Skeletal muscle cell (primary cell): ENCODE measurements at places on chromosomes 6 and 20.

GRCh38 chr6:143127941-143128680 lies 67.4 kb downstream of the AIG1 start:
- no peak for DNase-seq

- no peak for DNase-seq
Observed at GRCh38 chr6:90229331-90230010, 67.2 kb downstream of the BACH2 start.

- DNase-seq, result no peak
Observed at GRCh38 chr6:2110504-2110903, 134.9 kb downstream of the GMDS start.

DNA sequence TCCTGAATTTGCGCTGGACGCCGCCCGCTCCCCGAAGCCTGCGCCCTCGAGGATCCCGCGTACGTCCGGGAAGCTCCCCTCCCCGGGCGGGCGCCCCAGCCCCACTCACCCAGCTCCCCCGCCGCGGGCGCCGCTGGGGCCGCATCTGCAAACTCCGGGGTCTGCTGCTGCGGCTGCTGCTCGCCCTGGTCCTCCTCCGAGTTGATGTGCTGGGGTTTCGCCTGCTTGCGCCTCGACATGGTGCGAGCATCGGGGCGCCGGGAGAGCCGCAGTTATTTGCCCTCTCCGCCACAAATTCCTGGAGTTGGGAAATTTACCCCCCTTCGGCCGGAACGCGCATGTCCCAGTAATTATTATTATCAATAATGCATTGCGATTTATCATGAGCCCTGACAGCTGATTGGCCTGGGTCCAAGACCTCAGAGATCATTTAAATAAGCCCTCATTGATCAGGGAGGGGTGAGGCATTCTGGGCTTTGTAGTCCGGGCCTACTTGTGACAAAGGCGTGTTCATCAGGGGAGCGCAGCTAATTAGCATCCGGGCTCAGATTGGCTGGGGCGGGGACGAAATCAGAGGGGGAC lies at the start of gene SALL4:
SALL4 (minus strand) TSS at position 352 of the 582 bp plus-strand sequence; CDS start at position 239, 113 bp downstream.
- no peak for DNase-seq

DNA sequence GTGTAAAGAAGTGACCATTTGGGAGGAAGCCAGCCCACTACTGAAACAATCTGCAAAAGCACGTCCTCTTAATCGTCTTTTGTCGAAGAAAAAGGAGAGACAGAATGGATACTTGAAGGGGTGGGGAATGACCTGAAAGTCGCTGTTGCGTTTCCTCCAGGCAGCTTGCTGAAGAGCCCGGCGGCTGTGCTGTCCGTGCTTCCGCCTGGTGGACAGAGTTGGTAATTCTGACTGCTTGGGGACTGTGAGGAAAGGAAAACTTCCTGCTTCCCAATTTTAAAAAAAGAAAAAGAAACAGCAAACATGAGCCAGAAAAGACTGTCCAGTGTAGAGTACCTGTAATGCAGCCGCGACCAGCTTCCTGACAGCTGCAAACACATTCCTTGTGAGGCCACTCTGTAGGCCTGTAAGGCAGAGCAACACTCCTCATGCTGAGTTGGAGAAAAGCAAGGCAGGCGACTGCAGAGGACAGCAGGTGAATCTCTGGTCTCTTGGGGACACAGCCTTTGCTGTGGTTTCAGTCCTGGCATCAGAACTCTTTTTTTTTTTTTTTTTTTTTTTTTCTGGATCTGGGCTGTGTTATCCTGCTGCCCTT lies 251.1 kb upstream of the TBX18 start:
- DNase-seq, result peak; percentile 25

GRCh38 chr6:63844287-63844686 lies 208.7 kb downstream of the PHF3 start:
- DNase-seq, result peak; percentile 23

- DNase-seq, result no peak
Observed at GRCh38 chr6:54244430-54244829, 63.8 kb upstream of the TINAG start.

DNA sequence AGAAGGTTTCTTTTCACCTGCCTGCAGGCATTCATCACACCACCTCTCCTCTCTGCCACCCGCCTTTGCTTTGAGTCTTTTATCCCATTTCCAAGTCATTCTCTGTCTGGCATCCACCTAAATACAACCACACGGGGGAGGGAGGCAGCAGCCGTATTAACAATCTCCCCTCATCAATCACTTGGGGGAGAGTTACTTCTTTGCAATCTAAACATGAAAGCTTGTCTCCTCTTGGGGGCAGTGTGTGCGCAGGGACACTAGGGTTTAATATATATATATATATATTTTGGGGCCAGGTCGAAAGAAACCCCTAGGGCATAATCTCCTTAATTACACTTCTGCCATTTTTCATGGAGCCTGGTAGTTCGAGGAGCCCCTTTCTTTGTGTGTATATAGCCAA lies 214.5 kb downstream of the TSHZ2 start:
- no peak for DNase-seq

DNA sequence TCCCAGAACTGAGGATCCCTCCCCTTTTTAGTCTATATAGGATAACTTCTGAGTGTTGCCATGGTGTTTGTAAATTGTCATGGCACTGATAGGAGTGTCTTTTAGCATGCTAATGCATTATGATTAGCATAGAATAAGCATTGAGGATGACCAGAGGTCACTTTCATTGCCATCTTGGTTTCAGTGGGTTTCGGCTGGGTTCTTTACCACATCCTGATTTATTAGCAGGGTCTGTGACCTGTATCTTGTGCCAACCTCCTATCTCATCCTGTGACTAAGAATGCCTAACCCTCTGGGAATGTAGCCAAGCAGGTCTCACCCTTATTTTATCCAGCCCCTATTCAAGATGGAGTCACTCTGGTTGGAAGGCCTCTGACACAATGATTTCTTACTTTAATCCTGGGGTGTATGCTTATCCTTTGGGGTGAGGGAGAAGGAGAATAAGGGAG lies 19.6 kb downstream of the WFDC2 start:
- no peak for DNase-seq

- DNase-seq, result no peak
Observed at GRCh38 chr6:65707126-65707826, at the start of gene EYS. Gene EYS (minus strand): TSS chr6:65707226. CDS start chr6:65495410, 211,816 bp downstream.

DNA sequence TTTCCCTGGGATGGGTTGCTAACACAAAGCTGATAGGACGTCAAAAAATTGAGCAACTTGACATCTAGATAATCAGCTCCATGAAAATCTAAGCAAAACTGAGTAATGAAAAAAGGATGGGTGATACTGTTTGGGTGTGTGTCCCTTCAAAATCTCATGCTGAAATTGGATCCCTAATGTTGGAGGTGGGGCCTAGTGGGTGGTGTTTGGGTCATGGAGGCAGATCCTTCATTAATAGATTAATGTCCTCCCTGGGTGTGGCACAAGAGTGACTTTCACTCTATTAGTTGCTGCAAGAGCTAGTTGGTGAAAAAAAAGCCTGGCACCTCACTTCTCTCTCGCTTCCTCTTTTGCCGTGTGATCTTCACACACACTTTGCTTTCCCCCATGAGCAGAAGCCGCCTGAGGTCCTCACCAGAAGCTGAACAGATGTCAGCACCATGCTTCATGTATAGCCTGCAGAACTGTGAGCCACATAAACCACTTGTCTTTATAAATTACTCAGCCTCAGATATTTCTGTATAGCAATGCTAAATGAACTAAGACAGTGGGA lies 160.9 kb downstream of the FRK start:
- no peak for DNase-seq

- no peak for DNase-seq
Observed at GRCh38 chr20:54151075-54151439, 22.7 kb downstream of the CYP24A1 start.

DNA sequence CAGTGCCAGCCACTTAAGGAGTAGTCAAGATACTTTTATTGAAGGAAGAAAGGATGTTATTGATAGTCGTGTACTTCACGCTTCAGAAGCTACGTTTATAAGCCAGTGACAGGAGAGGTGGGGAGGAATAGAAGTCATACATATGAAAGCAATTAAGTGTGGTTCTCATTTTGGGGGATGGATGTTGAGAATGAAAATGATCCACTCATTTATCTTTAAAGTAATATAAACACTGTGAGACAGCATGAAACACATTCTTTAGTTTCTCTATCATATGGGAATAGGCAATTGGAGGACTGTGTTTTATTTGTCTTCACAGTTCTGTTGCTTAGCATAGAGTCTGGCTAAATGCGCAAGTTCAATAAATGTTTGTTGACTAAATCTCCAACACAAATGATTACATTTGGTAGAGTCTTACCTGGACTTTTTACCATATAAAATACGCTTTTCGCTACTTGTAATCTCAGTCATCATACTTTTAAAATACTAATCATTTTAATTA lies 35.2 kb downstream of the AK9 start:
- DNase-seq, result no peak

DNA sequence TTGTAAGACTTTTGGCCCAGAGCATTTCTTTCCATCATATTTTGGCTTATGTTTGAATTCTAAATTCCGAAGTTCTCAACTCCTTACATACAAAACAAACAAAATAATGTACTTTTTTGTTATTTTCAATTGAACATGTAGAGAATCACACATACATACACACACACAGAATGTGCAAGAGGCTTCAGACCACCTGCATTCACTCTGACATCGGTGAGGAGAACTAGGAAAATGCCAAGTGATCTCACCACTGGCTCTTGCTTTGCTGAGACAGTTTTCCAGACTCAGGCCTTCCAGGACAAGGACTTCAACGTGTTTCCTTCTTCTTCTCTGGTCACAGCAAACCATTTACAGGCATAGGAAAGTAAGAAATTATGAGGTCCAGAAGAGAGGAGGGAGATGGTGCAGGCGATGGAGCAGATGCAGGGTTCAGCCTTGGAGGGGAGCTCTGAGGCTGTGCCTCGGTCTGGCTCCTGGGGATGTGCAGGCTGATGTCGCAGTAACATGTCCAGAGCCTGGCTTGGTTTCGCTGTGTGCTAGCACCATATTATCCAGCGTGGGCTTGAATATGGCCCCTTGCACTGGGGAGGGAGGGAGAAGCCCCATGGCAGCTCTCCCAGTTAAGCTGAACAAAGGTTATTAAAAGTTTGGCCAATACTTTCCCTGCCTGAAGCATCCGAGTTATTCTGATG lies 93.4 kb downstream of the DACT2 start:
- no peak for DNase-seq

- no peak for DNase-seq
Observed at GRCh38 chr20:17491041-17491440, 40.1 kb downstream of the BFSP1 start.

- no peak for DNase-seq
Observed at GRCh38 chr6:33426590-33427511, 7.0 kb downstream of the SYNGAP1 start.

- DNase-seq, result no peak
Observed at GRCh38 chr6:132643547-132643946, 15.4 kb downstream of the TAAR1 start.

- DNase-seq, result no peak
Observed at GRCh38 chr6:68159433-68159832, 475.6 kb upstream of the ADGRB3 start.

GRCh38 chr6:13140980-13141379 lies 187.4 kb downstream of the TBC1D7 start:
- DNase-seq, result no peak

- no peak for DNase-seq
Observed at GRCh38 chr6:6927521-6928361, 180.0 kb upstream of the RREB1 start.

DNA sequence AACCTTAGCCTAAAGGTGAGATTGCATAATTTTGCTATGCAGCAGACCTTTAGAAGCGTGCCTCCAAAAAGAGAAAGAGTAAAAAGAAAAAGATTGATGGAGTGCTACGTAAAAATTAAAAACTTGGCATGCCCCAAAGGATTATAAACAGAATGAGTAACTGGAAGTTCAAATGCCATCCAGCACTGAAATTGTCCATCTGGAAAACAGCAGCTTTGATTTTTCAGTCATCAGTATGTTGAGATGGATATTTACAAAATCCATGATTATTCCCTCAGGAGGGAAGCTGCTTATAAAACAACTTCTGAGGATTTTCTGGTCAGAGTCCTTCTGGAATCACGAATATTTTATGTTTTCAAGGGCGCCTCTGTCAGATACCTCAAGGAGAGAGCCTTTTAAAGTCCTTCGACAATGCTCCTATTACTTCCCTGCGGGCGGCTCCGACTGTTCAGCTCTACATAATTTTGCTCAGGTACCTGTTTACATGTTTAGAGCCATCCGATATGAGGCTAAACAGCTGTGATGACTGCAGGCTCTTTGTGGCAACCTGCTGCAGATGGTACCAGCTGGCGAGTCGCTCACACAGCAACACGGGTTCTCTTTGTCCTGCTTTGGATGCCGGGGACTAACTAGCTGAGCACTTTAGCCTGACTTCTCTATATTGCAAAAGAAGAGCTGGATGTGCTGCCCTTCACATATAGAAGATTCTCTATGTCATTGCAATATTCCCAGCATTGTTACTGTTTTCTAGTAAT lies 83.3 kb downstream of the RCAN2 start:
- no peak for DNase-seq

- no peak for DNase-seq
Observed at GRCh38 chr6:13523826-13524622, 36.6 kb upstream of the GFOD1 start.

GRCh38 chr20:59428006-59428405 lies 127.6 kb downstream of the EDN3 start:
- DNase-seq, result no peak

DNA sequence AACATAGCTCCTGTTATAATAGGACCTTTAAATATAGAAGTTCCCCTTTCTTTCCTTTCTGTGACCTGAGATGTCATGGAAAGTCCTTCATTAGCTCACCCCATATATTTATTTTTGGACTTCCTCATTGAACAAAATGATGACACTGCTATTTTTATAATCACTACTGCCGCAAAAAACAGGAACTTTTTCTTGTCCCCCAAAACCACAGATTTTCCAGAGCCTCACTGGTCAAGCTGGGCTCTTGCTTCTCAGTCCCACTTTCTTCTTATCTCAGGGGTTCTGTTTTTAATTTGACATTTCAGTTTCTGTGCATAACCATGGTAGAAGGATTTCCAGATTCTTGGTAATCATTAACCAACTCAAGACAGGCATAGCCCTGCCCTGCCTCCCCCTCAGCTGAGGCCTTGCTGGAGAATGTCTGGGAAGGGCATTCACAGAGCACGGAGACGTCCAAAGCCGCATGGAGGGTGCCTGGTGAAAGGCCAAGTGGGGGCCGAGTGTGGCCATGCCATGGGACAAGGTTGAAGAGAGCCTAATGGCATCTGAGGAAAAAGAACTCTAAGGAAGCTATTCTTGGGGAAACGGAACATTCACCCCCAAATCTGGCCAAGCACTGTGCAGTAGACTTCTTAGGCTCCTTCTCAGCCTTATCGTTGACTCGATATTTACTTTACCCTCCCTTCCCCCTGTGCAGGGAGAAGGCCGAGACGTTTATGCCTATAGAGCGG lies 73.7 kb downstream of the EDN1 start:
- DNase-seq, result no peak

GRCh38 chr6:113481910-113482309 lies 375.2 kb upstream of the MARCKS start:
- DNase-seq, result no peak

- DNase-seq, result no peak
Observed at GRCh38 chr20:32510120-32510600, 75.0 kb downstream of the NOL4L start.

DNA sequence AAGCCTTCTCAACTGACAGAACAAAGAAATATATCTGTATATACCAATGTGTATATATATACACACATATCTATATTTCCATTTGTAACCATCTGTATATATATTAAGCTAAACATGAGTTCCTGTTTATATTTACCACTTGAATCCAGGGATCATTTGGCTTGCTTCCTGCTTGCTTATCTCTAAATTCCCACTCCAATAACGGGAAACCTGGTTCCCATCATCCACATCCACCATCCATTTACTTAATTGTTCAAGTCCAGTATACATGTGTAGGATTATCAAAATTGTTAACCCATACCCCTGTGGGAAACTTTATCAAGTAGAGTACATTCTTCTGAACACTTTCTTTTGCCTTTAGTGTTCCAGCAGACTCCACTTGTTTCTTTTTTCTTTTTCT lies 12.5 kb upstream of the SOX12 start:
- no peak for DNase-seq
